ENCODE measurements at places on chromosomes 13 and 19.

- DNase-seq, result peak; percentile 35
Measured at GRCh38 chr13:25886438-25887214, 165.2 kb downstream of the SHISA2 start.

- no peak for DNase-seq
Measured at GRCh38 chr13:48720621-48721020, 66.9 kb downstream of the CYSLTR2 start.

DNA sequence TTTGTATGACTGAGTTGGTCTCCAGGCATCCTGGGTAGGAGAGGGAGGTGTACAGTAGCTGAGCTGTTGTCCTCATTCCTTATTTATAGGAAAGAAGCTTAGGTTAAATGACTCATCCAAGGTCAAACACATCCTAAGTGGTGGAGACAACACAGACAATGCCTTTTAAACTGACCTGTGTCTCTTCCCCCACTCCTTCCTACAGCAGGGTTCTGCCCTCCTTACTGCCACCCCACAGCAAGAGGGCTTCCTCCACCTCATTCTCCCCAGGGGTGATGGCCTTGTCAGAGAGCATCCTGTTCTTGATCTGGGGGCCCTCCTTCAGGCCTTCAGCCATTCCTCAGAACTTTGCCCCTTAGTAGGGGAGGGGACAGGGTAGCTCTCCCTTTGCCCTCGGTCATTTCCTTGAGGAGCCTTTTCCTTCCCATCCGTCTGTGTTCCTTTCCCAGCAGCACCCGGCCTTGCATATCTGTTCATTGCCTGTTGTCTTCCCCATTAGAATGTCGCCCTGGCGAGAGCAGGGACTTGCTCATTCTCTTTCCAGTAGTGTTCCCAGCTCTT is 48.2 kb upstream of the GPI start:
- no peak for DNase-seq

- DNase-seq, result no peak
Measured at GRCh38 chr13:73372666-73373627, 314.1 kb downstream of the KLF5 start.

GRCh38 chr13:39244561-39245230 is 206.4 kb downstream of the NHLRC3 start:
- DNase-seq, result no peak

Data from stimulated activated naive CD4-positive, alpha-beta T cell treated with Interleukin-2 at 50 U/mL for 16 hours (primary cell).